ENCODE measurements at places on chromosomes 7 and 10.

GRCh38 chr10:101827919-101828600, 9.8 kb upstream of the OGA start:
- DNase-seq: no peak

DNA sequence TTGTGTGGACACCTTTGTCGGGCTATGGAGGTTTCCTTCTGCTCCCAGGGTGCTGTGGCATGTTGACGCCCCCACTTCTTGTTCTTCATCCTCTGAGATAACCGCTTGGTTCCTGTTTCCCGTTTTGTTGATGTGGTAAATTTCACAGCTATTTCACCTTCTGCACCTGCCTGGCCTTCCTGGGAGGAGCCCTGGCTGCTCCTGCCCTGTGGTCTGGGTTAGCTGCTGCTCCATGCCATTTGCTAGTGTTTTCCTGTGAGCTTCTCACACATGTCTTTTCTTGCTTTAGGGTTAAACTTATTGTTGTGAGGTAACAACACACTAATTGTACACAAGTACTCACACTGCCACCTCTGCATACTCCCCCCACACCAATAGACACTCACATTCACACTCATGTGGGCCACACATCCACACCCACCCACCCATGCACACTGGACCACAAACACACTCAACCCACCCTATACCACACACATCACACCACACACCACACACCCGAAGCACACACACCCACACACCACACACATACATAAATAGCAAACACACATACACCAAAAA, 46.5 kb upstream of the MSMB start:
- DNase-seq: no peak

DNA sequence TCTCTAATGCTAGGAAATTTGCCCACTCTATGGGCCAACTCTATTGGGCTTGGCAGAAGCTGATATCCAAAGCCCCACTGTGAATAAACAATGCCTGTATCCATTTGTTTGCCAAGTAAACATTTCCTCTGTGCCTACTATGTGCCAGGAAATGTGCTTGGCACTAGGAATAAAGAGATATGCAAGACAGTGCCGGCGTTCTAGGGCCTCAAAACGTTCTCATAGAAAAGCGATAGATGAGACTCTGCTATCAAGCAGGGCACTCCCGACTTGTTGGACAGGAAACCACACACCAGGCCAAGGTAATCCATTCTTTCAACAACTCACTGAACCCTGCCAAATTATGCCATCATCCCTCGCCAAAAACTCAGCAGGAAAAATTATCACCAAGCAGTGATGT, 196.7 kb downstream of the IPMK start:
- no peak for DNase-seq

DNA sequence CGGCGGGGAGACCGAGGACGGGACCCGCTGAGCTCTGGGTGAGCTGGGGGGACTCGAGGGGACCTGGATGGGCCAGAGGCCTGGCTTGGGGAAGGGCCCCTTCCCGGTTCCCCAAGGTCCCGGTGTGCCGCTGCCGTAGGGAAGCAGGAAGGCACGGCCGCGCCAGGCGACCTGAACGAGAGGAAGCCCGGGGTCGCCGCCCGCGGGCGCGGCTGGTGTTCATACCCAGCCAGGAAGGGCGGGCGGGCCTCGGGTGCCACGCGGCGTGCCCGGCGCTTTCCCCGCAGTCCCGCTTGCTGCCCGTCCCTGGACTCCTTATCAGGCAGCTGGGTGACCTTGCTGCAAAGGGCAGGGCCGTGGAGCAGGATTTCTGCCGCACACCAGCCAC, 38.0 kb downstream of the ZNF777 start:
- DNase-seq: peak; percentile 29

DNA sequence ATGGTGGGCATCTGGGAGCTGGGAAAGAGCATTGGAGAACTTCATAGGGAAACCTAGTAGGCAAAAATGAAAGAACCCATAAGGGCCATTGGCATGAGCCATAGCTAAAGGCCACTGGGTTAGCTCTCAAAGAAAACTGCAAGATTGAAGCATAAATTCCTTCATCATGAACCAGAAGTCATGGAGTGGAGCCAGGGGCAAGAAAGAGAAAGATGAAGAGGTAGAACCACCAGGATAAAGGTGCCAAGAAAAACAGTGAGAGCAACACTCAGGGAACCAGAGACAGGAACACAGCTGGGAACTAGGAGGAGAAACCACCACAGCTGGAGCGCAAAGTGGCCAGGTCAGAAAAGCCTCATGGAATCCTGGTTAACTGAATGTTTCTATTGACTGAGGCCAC, 11.5 kb upstream of the SGMS1 start:
- no peak for DNase-seq

- no peak for DNase-seq
Measured at GRCh38 chr10:35017608-35018007, 72.5 kb downstream of the CUL2 start.

- no peak for DNase-seq
Measured at GRCh38 chr10:6840766-6841165, 260.7 kb upstream of the PRKCQ start.

- no peak for DNase-seq
Measured at GRCh38 chr7:55185941-55186609, 167.3 kb downstream of the EGFR start.

GRCh38 chr7:118214051-118214832, 10.3 kb upstream of the ANKRD7 start:
- peak; percentile 81 for DNase-seq

DNA sequence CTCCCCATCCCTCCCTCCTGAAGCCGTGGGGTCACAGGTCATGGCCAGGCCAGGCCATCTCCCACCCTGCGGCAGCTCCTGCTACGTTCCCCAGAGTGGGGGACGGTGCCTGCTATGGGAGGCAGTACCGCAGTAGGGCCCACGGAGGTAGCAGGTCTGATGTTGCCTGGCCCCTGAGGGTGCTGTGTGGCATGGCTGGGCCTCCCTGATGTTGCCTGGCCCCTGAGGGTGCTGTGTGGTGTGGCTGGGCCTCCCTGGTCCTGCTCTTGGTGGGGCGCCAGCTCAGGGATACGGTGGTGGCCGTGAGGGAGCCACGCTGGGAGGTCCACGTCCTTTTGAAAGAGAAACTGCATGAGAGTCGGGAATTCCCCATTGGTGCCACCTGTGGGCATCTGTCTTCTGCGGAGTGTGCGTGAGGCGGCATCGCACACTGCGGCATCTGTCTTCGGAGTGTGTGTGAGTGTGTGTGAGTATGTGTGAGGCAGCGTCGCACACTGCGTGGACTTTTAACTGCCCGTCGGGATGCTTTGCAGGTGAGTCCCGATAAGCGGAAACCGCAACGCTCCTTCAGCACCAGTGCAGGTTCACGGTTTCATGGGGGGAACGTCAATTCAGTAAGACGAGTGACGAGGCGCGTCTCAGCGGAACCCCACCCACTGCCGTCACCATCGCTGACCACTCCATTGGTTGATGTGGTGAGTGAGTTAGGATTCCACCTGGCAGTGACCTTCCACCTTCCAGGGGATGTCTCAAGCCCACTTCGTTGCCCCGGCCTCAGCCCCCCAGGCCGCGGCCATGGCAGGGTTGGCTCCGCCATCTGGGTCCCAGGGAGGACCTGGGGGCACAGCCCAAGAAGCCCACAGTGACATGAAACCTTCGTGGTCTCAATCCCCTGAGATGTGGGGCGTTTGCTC, 51.2 kb upstream of the CFAP46 start:
- DNase-seq: no peak

- DNase-seq: no peak
Measured at GRCh38 chr10:131693766-131694165, 207.0 kb upstream of the PPP2R2D start.

- no peak for DNase-seq
Measured at GRCh38 chr7:101927802-101928201, 110.4 kb downstream of the CUX1 start.

GRCh38 chr10:29522061-29522855, 112.5 kb downstream of the SVIL start:
- DNase-seq: no peak

- DNase-seq: no peak
Measured at GRCh38 chr7:18903695-18904094, 213.7 kb downstream of the TWIST1 start.

DNA sequence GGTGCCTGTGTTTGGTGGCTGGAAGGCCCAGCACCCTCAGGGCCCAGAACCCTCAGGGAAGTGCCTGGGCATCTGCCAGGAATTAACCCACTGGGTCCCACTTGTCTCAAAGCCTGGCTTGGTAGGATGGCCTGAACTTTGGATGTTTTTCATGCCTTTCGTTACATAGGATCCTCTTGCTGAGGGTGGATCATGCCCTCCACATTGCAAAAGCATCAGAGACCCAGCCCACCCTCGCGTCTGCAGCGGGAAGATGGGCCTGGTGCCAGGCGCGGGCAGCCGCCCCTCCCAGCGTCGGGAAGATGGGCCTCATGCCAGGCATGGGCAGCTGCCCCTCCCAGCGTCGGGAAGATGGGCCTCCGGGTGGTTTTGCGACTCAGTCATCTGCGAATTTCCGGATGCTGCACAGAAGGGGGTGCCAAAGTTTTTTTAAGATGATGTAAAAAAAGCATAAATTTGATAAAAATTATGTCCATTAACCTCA, 51.9 kb upstream of the PRKAR1B start:
- peak; percentile 49 for DNase-seq

DNA sequence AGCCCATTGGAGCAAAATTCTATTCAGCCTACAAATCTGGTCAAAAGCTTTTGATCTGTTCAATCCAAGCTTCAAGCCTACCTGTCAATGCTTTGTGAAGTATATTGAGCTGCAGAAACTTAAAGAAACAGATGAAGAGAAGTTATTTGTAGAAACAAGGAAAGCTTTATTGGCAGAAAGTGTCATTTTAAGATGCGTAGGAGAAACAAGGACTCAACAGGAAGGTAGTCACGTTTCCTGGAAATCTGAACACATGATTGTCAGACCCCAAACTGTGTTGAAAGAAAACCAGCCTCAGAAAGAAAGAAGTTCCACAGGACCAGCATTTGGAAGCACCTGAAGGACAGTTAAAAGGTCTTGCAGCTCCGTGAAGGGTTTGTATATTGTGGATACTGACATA, 34.8 kb upstream of the PURB start:
- DNase-seq: no peak

GRCh38 chr10:124534826-124535601, 73.4 kb downstream of the LHPP start:
- DNase-seq: no peak

GRCh38 chr10:1560535-1561192, 176.7 kb downstream of the ADARB2 start:
- no peak for DNase-seq

DNA sequence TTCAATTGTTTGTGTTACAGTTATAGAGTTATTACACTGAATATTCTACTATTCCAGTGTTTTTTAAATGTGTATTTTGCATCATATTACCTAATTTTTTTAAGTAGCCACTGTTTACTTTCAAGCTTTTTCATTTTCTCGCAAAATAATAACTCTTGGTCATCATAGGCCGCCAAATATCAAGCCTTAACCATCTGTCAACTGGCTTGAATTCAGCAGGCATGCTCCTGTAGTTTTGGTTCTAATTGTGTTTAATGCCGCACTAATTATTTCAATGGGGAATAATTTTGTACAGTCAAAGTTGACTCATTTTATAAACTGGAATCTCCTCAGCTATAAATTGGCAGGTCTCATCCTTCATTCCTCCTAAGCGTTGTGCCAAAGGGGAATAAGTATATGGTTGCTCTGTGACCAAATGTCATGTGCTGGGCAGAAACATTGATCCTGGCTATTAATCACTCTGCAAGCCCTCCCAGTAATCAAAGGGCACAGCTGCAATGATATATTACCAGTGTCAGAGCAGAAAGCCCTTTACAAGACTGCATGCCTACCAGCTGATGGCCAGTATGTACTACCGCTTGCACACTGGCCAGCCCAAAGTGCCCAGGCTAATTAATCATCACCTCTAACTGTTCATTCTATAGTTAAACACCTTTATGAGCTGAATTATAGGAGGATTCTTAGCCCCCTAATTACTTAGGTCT, 74.8 kb downstream of the SKAP2 start:
- no peak for DNase-seq

GRCh38 chr7:142557971-142558582, 191.2 kb upstream of the PRSS1 start:
- DNase-seq: peak; percentile 13

- no peak for DNase-seq
Measured at GRCh38 chr10:114773197-114773532, 48.4 kb upstream of the FHIP2A start.

- DNase-seq: no peak
Measured at GRCh38 chr10:129719889-129720590, 244.0 kb downstream of the EBF3 start.

DNA sequence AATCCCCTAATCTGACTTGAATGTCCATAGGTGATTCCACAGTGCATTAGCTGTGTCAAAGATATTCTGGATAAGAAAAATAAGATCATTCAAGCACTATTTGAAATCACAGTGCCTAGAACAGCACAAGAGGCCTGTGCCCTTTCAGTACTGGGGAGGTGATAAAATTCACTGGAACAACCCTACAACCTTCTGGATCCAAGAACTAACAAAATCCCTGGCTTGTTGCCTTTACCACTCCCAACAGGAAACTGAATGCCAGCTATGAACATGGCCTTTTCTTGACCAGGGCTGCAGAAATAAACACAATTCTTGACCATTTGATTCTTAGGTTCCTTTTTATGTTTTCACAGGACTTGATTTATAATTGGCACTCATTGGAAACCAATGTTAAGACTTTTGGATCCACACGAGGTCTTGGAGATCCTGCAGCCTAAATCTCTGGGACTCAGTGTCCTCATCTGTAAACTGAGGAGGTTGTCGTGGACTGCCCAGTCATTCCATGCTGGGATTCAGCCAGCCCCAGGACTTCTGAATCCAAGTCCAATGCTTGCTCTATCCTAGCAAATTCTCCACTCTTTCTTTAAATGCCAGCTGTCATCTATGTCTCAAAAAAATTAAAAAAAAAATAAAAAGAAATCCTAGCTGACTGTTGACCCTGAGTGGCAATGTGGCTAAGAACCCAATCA, 624.7 kb downstream of the KCNMA1 start:
- DNase-seq: no peak

- peak; percentile 57 for DNase-seq
Measured at GRCh38 chr10:29861811-29862505, 197.4 kb downstream of the JCAD start.

DNA sequence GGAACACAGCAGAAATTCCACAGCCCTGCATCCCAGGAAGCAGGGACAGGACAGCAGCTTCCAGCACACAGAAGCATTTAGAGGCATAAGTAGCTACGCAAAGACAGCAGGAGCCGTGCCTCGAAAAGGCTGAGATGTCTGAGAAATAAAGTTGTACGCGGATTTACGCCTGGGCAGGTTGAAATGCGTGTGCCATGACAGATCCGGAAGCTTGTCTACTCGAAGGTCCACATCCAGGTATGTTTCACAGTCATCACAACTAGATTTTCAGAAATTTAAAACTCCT, 26.1 kb downstream of the DIP2C start:
- DNase-seq: no peak

GRCh38 chr10:4775808-4776207, 50.2 kb upstream of the AKR1E2 start:
- DNase-seq: no peak

- DNase-seq: no peak
Measured at GRCh38 chr7:155763691-155764437, 48.4 kb downstream of the SHH start.

GRCh38 chr10:130218936-130219335, 82.7 kb downstream of the GLRX3 start:
- DNase-seq: no peak

Data from thyroid gland (tissue), 4 donors.